ENCODE measurements at places on chromosomes 4 and X.

DNA sequence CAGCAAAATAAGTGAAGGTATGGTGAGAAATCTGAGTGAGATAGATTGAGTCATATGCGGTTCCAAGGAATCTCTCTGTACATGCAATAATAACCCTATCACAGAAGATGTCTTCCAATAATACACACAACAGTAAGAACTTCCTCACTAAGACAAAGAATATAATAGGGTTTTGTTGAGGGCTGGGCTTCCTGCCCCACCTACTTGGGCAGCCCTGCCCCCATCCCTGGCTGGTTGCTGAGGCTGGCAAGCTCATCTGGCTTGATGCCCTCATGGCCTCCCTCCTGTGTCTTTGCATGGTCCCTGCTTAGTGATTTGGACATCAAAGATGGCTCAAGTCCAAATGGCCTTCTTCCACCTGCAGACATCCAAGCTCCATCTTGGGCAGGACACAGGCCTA is 2.7 kb downstream of the GEMIN8 start:
- peak; percentile 18 for DNase-seq

GRCh38 chr4:72797486-72797885 is 228.5 kb upstream of the ADAMTS3 start:
- DNase-seq = no peak

DNA sequence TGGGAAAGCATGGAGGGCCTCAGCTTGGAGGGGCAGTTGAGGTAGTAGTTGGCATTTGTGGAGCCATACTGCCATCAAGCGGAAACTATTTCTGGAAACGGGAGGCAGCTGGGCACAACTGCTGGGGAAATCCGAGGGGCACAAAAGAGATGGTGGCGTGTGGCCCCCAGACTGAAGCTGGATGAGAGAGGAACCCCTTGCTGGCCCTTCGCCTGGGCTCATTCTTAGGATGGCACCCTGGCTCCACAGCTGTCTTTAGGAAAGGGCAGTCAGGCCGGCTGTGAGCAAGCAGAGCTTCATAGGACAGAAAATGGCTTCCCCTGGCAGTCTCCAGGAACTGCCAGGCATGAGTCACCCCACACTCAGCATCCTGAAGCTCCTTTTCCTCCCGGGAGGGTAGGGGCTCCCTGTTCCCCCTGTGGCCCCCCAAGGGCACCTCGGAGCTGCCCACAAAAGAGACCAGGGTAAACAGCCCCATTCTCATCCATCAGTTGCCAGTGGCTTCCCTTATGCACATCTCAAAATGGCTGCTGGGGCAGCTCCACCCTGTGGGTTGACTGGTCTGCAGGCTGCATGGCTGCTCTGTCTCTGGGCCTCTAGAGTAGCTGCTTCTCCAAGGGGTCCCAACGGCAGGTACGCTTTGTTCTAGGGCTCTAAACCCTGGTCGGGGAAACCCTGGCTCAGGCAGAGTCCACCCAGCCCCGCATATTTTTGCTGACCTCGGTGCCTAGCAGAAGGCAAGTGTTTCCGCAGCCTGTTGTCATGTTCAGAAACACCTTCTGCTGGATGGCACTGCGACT is 64.7 kb downstream of the NBDY start:
- no peak for DNase-seq

DNA sequence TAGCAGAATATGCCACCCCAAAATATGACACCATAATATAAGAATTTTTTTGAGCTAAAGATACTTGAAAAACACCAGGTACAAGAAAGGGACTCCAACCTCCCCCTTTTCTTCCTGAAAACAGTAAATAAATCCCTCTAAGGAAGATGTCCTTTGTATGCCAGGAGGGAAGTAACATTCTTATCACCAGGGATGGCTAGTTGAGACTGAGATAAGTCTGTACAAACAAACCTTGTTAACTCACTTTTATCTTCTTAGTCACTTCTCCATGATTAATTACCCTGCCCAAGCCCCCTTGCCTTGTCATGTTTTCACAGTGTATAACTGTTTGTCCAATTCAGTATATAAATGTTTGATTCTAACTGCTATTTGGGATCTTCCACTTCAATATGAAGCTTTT is 888.0 kb downstream of the PCDH18 start:
- DNase-seq = no peak

DNA sequence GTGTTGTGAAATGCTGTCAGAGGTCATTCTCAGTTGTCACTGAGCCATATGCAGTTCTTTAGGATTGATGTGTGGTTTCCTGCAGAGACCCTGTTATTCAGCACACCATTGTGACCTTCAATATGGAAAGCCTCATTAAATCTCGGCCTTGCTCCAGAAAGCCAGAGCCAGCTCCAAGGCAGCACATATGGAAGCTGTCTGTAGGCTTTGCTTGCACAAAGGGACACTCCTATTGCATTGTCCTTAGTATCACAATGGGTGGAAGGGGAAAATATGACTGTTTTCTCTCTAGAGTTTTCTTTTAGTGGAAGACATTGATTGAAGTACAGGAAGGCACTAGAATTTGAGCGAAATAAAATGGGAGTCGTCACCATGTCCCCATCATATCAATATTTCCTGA is 179.0 kb downstream of the CEP135 start:
- no peak for DNase-seq

- no peak for DNase-seq
Observed at GRCh38 chr4:129378364-129378763, 282.4 kb downstream of the C4orf33 start.

DNA sequence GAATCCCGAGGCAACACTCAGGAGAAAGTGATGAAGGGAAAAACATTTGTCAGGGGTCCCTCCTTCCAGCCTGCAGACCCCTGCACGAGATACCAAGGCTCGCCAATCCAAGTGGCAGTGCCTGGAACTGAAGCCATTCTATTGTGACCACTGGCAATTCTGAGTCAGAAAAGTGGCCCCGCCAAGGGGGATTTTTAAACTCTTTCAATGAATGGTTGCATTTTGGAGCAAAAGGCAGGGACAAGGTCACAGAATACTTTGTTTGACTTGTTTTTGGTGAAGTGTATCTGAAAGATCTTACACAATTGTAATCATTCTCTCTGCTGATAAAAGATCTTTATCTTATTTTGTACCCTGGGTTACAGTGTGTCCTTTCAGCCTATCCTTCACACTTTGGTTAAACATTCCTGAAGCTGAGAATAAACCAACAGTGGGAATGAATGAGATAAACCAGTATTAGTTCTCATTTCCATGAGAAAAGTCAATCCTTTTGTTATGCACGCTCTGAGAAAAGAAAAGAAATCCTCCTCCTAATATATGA is 115.9 kb upstream of the PDLIM3 start:
- DNase-seq = no peak

- DNase-seq = peak; percentile 96
Observed at GRCh38 chrX:1391370-1391706, 575 bp downstream of the SLC25A6 start.

DNA sequence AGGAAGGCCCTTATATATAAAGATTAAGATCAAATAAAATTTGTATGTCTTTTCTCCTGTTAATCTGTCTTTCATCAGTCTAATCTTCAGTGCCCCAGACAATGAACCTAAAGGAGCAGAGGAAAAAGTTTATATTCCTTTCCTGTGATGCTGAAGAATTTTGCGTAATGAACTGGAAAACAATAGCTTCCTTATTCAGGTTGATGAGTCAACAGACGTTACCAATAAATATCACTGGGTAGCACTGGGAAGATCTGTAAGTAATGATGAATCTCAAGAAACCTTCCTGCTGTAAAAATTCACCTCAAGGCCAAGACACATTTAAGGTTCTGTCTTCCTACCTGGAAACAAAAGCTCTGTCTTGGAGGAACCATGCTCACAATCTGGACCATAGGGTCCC is 25.5 kb downstream of the CDKN2AIP start:
- no peak for DNase-seq

- peak; percentile 56 for DNase-seq
Observed at GRCh38 chrX:102155806-102156179, at the start of gene BEX5. Gene BEX5, minus strand, starts transcription at chrX:102155977. Its CDS starts 1,712 bp downstream, at chrX:102154265.

DNA sequence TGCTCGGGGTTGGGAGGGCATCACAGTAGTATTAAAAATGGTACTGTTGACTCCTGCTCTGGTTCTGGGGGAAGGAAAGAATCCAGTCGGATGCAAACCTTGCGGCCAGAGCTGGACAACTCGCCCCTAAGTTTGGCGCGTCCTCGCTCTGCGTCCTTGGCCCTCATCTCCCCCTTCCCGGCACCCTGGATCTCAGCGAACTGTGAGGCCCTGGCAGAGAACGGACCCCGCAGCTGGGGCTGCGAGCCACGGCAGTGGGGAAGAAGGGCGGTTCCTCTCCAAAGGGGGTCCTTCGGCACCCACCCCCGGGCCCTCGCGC is 14.0 kb downstream of the ARHGEF6 start:
- DNase-seq = no peak

DNA sequence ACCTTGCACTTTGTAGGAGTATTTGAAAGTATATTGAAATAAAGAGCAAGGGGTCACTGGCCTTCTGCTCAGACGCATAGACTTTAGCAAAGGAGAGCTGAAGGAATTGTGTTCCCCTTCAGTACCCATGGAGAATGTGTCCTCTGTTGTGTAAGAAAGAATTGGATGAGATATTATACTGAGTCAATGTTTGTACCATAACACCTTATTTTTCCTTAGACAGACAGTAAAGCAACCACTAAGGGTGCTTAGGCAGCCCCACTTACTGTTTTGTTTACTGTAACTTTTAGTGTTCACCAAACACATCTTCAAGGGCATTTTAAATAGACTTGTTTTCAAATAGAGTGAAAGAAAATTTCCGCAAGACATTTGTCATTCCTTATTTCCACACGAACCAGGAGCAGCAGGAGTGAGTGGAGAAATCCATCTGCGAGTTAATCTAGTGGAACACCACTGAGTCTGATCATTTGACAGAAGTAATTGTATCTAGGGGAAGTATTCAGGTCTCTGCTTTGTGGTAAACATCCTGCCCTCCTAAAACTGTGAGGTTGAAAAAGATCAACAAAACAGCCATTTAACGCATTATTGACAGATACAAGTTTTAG is 89.5 kb downstream of the SLIT2 start:
- DNase-seq = no peak

- no peak for DNase-seq
Observed at GRCh38 chrX:84475101-84475500, 27.2 kb downstream of the HDX start.
